Muscle of back (tissue), 13 donors: ENCODE measurements at places on chromosomes 6 and 20.

DNA sequence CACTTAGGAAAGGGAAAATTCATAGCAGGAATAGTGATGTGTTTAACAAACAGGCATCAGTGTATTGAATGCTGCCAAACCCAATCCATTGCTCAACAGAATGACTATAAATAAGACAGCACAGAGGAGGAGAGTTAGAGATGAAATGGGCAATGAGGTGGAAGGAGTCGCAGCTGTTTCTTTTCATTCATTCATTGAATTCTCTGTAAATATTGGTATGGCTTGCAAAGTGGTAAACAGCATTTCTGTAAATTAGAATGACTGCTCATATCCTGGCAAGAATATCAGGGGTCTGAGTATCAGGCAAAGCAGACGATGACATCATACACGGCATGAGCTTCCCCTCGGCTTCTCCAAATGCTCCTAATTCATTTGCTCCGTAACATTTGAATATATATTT lies 703.6 kb upstream of the SLC35B3 start:
- DNase-seq, result peak; percentile 1

GRCh38 chr6:134195164-134195906 lies 122.6 kb downstream of the SGK1 start:
- peak; percentile 75 for DNase-seq

DNA sequence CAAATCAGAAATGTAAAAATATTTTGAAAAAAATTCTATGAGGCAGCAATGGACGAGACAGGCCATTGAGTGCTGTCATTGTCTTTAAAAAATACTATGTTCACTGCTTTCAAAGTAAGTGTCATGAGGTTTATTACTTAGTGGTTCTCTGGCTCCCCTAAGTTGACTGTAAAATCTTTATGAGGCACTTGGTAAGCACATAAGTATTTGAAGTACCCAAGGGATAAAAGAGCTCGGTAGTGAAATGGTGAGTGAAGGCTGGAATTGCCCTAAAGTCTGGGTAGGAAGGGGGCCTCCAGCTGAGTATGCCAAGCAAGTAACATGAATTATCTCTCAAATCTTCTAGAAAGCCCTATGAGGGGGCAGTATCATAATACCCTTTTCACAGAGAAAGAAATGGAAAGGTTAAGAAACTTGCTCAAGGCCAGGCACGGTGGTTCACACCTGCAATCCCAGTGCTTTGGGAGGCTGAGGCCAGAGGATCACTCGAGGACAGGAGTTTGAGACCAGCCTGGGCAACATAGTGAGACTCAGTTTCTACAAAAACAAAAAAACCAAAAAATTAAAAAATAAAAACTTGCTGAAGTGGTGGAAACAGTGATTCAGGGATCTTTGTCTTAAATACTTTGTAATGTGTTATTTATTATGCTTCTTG lies 5.5 kb upstream of the CTCFL start:
- DNase-seq, result no peak

DNA sequence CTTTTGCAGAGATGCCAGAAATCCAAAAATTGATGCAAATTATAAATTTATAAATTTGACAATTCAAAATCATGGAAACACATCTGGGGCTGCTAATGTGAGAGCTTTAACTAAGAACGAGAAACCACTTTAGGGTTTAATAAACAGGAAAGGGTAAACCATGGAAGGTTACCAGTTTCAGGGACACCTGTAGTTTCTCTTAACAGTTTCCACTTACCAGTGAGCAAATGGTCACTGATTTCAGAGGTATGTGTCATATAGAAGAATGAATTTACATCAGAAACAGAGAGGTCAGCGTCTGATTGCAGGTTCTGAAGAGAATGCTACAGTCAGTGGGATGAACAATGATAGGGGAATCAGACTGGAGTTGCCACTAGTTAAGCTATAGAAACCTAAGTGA lies 24.8 kb upstream of the PCSK2 start:
- DNase-seq, result no peak

GRCh38 chr6:28988536-28989311 lies 16.4 kb downstream of the ZNF311 start:
- DNase-seq, result peak; percentile 60

- DNase-seq, result no peak
These were observed 38.0 kb downstream of the KLHL31 start for GRCh38 chr6:53627391-53628218.

DNA sequence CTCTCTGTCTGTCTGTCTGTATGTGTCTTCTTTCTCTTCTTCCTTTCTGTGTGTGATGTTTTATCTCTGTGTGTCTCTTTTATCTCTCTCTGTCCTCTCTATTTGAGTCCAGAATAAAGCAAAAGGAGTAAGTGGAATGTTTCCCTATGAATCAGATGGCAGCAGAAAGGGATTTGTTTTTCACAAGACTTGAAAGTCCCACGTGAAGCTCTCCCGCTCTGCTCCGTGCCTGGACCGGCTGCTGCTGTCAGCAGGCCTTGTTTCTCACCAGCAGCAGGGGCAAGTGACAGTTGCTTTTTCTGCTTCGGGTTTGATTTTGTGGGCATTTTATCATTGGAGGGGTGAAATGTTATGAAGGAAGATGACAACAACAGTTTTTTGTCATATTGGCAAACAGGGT lies 212.7 kb downstream of the PACRG start:
- peak; percentile 23 for DNase-seq

- no peak for DNase-seq
These were observed 7.2 kb downstream of the HINT3 start for GRCh38 chr6:125963817-125964216.

DNA sequence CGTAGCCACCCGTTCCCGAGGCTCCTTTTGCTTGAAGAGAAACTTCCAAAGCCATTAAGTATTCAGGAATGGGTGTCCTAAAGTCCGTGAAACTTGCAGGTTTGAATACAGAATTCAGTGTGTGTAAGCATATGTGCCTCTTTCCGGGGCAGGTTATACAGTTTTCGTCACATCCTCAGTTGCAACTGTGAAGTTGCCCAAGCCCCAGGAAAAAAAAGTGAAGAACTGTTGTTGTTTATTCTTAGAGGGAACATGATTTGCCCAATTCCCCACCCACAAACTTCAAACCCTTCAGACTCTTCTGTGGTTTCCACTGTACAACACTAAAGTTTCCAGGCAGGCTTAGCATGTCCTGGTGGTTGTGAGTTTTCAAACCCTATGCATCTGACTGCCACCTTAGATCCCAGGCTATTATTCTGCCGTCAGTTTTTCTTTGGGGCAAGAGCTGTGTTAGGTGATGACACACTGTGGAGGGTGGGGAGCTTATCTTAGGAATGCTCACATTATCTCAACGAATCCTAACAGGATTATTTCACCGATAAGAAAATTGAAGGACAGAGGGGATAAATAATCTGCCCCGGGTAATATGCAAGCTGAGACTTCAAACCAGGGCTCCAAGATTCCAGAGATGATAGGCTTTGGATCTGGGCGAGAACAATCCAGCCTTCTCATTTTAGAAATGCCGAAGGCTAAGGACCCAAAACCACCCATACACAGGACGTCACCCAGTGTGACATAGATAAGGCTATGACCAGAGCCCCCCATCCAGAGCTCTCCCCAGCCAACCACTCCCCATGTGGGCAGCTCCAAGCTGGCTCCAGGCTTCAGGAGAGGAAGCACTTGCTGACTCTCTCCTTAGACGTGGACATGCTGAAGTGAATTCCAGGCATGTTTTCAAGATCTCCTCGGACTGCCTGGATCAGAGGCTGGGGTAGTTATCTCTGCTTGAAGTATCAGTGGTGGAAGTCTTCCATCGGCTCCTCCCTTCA lies 81.7 kb upstream of the AFDN start:
- DNase-seq, result no peak

DNA sequence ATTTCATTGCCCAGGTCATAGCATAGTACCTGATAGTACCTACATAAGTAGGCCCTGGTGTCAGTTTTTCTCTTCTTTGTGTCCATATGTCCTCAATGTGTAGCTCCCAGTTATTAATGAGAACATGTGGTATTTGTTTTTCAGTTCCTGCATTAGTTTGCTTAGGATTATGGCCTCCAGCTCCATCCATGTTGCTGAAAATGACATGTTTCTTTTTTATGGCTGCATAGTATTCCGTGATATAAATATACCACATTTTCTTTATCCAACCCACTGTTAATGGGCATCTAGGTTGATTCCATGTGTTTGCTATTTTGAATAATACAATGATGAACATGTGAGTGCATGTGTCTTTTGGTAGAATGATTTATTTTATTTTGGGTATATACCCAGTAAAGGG lies 641.6 kb downstream of the RFPL4B start:
- no peak for DNase-seq

DNA sequence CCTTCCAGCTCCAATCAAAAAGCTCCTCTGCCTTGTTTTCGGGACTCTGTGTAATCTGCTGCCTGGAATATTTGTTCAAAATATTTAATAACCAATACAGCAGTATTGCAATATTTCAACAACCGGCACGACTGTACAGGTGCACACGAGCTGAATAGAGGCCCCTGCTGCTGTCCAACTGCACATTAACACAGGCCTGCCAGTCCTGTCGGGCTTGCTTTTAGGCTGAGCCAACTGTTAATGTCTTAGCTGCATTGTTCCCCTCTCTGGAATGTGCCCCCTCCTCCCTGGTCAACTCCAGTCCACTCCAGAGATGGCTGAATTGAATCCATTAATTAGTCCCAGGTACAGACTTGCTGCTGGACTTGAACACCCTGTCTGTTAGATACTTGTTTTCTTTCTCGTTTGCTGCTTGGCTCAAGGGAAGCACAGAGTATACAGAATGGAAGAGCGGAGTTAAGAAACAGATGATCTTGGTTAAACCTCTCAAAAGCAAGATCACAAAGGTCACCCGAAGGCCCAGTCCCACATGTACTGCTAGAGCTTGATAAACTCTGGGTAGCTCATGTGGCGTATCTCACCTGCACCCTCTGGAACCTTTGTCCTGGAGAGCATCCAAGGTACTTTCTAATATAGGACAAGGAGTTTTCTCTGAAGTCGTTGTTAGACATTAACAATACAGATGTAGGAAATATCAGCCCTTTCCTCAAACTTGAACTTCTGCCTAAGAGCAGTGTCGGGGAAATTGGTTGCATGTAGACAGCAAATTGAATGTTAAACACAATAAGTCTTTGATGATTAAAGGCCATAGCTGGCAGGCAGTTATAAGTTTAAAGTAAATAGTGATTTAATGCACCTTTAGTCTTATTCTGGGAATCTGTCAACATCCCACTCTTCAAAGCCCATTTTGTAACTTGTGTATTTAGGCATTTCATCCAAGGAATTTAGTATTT lies 31.9 kb downstream of the SHLD1 start:
- DNase-seq, result no peak

DNA sequence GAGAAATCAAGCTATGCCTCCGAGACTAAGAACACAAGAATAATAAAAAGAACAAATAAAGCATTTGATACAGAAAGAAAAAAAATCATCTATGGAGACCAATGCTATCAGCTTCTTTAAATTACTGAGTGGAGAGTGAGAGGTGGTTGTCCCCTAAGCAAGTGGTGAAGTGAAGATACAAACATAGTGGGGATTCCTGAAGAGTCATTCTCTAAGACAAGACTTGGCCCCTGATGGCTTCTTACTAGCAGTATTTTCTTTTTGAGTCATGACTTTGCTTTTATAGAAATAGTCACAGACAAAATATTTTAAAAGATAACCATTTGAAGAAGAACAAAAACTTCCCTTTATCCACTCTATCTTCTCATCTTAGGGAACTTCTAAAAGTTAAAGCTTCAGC lies 261.4 kb upstream of the PRDM1 start:
- DNase-seq, result no peak

DNA sequence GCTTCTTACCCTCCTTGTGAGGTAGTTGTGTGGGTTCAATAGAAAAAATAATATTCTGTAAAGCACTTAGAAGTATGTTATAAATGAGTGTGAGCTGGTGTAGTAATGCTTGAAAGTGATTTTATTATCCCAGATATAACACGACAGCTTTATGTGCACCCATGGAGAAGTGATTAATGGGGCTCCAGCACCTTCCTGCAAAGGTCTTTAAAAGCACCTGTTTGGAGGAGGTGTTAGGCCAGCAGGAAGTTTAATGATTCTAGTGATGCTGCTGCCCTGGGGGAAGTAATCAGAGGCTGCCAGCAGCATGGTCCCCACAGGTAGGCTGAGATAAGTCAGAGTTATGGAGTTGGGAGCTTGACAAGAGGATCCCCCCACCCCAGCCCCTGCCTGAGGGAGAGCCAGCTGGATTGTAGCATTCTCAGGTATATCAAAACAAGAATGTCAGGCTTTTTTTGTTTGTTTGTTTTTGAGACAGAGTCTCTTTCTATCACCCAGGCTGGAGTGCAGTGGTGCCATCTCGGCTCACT lies 166.3 kb downstream of the PHACTR1 start:
- no peak for DNase-seq

GRCh38 chr6:13787137-13787536 lies 27.2 kb downstream of the MCUR1 start:
- DNase-seq, result peak; percentile 81

DNA sequence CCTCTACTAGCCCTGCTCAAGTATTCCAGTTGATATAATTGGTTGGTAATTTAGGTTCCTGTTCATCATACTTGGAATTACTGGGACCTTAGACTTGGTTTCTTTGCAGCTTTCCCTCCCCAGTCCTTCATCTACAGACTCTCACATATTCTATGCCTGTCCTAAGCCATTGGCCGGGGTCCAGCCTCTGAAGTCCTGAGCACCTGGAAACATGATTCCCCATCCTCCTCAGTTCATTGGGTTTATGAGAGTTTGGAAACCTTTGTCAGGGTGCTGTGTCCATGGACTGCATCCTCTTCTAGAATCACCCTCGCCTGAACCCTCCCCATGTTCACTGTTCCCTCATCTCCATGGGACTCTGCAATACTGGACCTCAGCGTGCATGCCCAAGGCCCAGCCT lies 8.8 kb downstream of the GSTA2 start:
- no peak for DNase-seq

GRCh38 chr6:18368277-18369105 lies 18.7 kb upstream of the RNF144B start:
- no peak for DNase-seq

DNA sequence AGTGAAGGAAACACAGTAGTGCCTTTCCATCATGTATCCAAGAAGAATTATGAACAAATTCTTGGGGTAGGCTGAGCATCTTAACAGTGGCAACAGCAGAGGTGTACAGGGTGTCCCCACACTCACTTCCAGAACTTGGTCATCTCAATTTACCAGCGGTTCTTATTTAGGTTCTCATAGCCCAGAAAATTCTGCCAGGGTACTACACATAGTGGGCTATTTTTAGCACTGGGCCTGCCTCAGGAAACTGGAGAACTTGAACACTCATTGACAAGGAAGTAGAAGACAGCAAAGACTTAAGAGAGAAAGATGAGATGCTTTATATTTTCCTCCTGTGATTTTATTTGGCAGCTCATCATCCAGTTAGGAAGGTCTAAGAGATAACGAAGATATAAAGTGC lies 71.8 kb upstream of the PHIP start:
- DNase-seq, result no peak

- no peak for DNase-seq
These were observed 140.3 kb downstream of the BCAS1 start for GRCh38 chr20:53929974-53930650.

DNA sequence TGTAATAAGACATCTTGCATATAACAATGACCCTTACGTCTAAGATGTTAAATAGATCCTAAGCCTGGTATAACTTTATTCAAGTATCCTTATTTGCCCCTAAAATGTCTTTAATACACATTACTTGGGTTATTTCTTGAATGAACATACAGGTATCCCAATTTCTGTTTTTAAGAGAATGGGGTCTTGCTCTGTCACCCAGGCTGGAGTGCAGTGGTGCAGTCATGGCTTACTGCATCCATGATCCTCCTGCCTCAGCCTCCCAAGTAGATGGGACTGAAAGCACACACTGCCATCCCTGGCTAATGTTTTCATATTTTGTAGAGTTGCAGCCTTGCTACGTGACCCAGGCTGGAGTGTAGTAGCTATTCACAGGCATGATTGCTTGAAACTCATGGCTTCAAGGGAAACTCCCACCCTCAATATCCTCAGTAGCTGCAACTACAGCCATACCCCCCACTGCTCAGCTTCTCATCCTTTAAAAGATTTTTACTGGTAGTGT lies 10.4 kb upstream of the ZNFX1 start:
- DNase-seq, result no peak
